ENCODE measurements at places on chromosomes 12 and 14. TPM values are rescaled to one million over a fixed set of nuclear protein-coding genes. Genes with fewer than 3 reads are reported as not detected.

- no peak for DNase-seq
Measured at GRCh38 chr12:109914461-109914860, 14.4 kb downstream of the TCHP start.

- no peak for DNase-seq
Measured at GRCh38 chr12:68612202-68612601, 1.5 kb downstream of the RAP1B start.

GRCh38 chr14:96747006-96747405, 50.2 kb upstream of the VRK1 start:
- DNase-seq: no peak

DNA sequence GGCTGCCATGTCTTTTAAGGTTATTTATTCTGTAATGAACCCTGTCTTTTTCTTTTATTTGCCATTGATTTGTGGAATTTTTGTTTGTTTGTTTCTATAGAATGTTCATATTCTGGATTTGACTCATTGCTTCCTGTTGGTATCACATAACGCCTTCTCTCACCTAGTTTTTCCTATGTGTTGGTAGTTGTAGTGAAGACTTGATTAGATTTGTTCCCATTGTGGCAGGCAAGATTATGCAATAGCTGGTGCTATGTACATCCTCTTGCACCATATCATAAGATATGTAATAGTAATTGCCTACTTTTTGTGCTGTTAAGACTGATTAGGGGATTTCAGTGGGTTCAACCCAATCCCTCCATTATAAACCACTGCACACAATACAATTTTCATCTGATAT, 3.9 kb upstream of the KRT6B start:
- DNase-seq: no peak

- no peak for DNase-seq
Measured at GRCh38 chr14:81209167-81209836, 11.5 kb downstream of the GTF2A1 start.

DNA sequence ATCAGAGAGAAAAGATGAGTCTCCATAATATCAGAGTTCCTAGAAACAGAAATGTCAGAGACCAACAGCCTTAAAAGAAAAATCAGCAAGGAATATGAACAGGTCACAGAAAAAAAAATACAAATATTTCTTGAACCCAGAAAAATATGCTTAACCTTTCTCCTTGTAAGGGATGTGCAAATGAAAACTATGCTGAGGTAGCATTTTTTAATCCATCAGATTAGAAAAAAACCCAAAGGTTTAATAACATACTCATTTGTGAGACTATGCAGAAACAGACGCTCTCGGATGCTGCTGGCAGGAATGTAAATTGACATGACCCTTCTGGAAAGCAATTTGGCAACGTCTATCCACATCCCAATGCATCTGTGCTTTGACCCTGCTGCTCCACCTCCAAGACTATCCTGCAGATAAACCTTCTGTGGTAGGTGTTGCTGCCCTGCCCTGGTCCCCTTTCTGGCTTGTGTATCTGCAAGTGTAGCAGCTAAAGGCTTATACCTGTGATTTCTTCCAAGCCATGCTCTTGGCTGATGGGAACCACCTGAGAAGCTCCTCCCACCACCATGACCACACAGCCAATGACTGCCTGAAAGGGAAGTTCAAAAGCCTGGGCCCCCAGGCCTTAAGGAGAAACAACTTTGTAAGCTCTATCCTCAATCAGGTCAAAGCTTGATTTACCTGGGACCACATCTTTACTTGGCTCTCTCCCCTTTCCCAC, 49.4 kb downstream of the LTBP2 start:
- DNase-seq: no peak

Gene TNFRSF1A
- polyA plus RNA-seq: 170 TPM

Measured in BJ (cell line).